Amygdala (tissue), 56 donors: ENCODE measurements at places on chromosomes 16 and 17.
A peak's percentile ranks its signal among the peaks of the same experiment; 100 is the strongest.

- no peak for DNase-seq
Measured at GRCh38 chr16:29943846-29944799, 17.8 kb upstream of the TMEM219 start.

- DNase-seq = no peak
Measured at GRCh38 chr17:48427598-48427997, 2.4 kb downstream of the SKAP1 start.

DNA sequence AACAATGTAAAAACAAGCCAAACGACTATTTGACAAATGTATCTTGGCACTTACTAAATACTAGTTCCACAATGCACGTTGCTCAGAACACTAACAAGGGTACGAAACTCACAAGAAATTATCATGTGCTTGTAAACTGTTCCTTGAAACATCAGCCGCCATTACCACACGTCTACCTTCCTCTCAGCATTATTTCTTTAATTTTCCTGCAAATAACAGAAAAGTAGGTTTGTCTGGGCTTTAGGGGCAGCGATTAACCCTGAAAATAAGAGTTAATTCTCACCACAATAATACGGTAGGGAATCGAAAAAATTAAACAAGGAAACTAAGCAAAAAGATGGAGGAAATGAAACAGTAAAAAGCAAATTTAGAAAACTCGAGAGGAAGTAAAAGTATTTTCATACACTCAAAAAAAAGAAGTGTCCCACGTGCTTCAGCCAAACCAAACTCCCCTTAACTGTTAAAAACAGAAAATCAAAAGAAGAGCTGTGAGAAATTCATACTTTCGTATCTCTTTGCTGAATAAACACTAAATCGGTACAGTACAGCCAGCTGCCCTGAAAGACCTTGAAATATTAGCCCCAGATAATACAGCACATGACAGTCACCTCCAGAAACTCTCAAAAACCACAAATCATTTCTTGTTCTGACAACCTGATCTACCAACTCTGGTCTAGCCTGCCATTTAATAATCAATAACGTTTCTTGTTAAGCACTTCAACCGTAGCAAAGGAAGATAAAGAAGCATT is 1.2 kb downstream of the ARHGAP17 start:
- no peak for DNase-seq

- DNase-seq = no peak
Measured at GRCh38 chr17:30228011-30228410, 7.5 kb downstream of the SLC6A4 start.

- DNase-seq = no peak
Measured at GRCh38 chr16:78566397-78567073, 467.1 kb downstream of the WWOX start.

- DNase-seq = no peak
Measured at GRCh38 chr16:23504076-23504452, 6.2 kb downstream of the GGA2 start.

DNA sequence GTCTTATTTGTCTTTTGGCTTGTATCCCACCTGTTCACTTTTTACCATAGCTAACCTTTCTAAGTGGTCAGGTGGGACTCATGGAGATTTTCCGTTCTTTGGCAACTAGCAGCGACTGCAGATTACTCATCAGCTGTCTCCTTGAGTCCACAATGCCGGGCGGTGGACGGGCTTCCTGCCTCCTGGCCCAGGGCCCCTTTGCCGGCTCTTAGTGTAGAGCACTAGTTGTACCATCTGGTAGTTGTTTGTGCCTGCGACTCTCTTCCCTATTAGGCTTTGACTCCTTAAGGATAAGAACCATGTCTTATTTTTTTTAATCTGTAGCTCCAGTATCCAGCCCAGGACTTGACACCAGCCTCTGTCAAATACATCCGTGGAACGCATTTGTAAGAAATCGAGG is 399.9 kb downstream of the WWOX start:
- no peak for DNase-seq

DNA sequence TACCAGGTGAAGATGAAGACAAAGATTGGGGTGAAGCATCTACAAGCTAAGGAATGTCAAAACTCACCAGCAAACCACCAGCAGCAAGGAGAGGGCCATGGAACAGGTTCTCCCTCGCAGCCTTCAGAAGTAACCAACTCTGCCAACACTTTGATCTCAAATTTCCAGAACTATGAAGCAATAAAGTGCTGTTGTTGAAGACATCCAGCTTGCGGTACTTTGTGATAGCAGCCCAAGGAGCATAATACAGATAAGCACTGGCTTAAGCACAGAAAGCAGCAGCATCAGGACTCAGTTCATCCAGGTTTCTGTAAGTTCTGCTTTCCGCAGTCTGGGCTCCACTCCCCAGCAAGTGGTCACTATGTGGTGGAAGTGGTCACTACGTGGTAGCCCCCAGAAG is 16.0 kb upstream of the CDRT4 start:
- no peak for DNase-seq

- no peak for DNase-seq
Measured at GRCh38 chr17:78719630-78720298, 62.3 kb downstream of the CYTH1 start.

DNA sequence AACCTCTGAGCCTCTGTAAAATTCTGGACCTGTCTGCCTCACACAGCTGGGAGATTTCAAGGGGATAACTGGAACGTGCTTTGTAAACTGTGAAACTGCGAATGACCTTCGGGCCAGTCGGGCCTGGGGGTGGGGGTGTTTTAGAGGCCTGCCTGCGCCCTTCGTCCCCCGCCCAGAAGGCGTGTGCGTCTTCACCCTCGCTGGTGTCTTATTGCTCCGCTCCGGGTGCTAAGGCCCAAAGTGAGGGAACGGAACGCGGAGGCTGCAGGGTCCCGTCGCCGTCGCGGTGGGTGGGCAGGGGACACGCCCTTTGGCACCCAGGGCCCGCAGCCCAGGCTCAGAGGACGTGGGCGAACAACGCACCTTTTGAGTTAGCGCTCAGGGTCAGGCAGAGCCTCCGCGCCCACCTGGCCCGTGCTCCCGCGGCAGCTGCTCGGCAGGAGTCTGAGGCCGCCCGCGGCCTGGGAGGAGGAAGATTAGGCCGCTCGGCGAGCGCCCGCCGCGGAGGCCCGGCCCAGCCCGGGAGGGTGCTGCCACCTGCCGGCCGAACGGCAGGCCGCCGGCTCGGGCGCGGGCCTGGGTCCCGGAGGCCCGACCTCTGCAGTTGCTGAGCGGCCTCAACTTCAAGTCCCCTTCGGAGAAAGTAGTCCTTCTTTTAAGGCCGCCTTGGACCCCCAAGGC is 29.7 kb downstream of the DCAKD start:
- no peak for DNase-seq

- DNase-seq = no peak
Measured at GRCh38 chr16:12329246-12329995, 352.9 kb downstream of the SNX29 start.

- DNase-seq = peak; percentile 2
Measured at GRCh38 chr16:68005786-68006286, 6.6 kb upstream of the DPEP2 start.

GRCh38 chr17:45315648-45316433 is 979 bp downstream of the MAP3K14 start:
- DNase-seq = no peak

DNA sequence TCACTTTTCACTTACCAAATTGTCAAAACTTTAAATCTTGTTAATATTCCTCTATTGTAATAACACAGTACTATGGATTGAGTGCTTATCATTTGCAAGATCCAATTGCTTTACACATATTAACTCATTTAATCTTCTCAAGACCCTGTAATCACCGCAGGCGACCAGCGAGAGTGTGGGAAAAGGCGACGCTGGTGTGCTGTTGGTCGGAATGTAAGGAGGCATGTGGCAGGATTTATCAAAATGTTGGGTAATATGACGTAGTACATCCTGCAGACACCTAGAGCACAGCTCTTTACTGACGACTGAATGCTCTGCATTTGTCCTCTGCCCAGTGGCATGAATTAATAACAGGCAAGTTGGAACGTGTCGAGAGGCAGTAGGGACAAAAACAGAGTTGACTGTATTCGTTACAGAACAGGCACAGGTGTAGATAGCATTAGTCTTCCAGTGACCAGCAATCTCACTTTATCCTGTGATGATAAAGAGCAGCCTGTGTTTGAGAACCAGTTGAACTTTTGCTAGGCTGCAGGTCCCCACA is 80.3 kb downstream of the TNRC6C start:
- DNase-seq = no peak

DNA sequence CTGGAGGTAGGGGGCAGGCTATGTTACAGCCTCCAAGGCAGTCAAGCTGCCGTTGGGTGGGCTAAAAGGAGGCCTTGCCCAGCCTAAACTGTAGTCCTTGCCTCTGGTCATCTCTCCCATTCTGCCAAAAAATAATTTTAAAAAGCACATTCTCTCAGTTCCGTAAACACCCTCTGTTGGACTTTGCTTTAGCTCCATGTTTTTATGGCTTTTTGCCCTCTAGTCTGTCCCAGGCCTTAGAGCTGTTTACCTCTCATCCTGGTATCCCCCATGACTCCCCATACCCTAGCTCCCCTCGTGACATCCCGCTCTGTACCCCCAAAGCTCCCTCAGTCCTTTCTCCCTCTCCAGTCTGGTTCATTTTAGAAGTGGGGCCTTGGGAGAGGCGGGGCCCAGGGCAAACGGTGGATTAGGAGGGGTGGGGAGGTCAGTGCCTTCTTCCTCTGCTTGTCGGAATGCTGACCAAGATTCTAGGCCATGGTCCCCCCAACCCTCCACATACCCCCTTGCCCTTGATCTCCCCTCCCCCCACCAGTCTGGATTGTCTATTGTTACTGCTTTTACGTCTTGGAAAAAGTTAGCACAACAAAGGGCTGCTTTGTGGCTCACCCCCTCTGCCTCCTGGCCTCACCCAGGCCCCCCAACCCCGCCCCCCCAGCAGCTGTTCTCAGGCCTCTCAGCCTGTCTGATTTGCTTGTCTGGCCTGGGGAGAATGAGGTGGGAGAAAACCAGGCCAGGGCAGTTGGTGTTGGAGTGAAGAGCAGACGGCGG is 18.4 kb downstream of the GJD3 start:
- DNase-seq = no peak

GRCh38 chr17:58671969-58672368 is 19.9 kb downstream of the TEX14 start:
- no peak for DNase-seq

DNA sequence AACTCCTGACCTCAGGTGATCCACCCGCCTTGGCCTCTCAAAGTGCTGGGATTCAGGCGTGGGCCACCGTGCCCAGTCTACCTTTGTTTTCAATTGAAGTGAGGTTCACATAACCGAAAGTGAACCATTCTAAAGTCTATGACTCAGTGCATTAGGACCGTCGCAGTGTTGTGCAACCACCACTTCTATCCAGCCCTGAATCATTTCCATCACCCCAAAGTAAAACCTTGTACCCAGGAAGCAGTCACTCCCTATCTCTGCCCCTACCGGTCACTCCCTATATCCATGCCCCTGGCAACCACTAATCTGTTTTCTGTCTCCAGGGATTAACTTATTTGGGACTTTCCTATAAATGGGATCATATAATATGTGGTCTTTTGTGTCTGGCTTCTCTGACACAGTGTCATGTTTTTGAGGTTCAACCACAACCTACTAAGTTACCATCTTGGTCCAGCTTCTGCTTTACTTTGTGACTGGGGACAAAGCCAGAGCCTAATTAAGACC is 28.3 kb upstream of the CDC42EP4 start:
- DNase-seq = no peak

GRCh38 chr16:30998852-30999761 is 11.3 kb downstream of the STX1B start:
- DNase-seq = no peak

DNA sequence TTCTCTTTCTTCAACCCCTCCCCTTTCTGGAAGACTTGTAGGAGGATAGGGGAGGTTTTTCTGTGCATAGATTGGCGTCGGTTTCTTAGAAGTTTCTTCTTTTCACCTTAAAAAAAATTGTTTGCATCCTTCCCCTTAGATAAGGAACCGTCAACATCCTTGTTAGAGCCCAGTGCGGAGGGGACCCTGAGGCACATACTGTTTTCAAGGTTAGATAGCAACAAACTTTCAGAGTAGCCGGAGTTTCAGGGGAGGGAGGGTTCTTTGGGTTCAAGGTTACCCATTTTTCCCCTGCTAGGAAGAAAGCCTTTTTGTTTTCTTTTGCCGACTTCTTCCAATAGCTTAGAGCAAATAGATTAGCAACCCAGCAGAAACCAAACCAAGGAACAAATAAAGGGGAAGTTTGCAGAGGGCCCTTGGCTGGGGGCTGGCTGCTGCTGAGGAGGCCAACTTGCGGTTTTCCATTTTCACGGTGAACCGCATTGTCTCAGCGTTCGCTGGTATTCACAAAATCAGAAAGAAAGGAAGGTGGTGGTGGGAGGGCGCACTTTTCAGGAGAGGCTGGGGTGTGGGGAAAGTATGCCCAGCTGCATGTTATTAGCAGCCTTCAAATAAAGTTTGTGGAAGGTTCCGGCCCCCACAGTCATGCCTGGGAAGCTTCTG is 28.8 kb downstream of the MSI2 start:
- no peak for DNase-seq

DNA sequence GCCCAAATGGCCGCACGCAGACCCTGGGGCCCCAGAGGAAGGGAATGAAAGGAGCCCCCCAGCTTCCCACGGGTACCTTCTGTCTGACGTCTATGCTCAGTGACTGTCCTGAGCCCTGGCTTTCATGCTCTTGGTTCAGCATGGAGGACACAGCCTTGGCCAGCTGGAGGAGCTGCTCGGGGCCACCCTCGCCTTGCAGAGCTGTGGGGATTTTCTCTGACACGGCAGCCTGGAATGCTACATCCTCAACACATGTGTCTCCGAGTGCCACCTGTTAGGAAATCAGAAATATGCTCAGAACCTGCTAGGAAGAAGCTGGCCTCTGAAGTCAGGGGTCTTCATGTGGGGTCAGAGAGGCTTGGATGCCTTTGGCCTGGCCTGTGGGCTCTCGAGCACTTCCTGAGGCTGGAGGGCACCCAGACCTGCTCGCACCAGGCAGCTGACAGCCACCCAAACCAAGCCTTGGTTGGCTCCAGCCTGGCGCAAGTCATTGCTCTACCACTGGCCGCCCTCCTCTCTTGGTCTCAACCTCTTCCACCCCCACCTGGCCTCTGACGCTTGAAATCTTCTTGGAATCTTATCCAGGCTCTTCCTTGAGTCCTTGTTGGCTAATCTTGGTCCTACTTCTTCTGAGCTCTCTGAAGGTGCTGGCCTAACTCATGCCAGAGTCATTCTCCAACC is 63.7 kb upstream of the BCO1 start:
- DNase-seq = no peak

DNA sequence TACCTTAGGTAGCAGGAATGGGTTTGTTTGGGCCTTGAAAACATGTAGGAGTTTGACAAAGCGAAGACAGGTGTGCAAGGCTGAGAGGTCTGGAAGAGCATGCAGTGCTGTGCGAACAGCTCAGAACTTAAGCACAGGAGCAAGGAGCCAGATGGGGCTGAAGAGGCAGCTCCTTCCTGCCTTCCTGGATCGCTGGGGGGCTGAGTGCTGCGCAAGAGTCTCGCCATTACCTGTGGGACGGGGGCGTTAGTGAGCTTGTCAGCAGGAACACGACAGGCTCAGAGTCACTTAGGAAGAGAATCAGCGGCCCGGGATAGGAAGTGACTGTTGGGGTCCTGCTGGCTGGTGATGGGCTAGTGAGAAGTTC is 464 bp upstream of the MRM1 start:
- DNase-seq = no peak

- no peak for DNase-seq
Measured at GRCh38 chr17:78126895-78127238, 1.7 kb downstream of the TMC6 start.

GRCh38 chr16:73152386-73153125 is 104.6 kb upstream of the ZFHX3 start:
- DNase-seq = no peak
